T-cell (primary cell): ENCODE measurements at places on chromosomes 4 and X.

GRCh38 chr4:144480068-144480467 lies 165.9 kb upstream of the HHIP start:
- no peak for DNase-seq

GRCh38 chr4:28278676-28279075 lies 1418.0 kb downstream of the STIM2 start:
- DNase-seq = no peak

DNA sequence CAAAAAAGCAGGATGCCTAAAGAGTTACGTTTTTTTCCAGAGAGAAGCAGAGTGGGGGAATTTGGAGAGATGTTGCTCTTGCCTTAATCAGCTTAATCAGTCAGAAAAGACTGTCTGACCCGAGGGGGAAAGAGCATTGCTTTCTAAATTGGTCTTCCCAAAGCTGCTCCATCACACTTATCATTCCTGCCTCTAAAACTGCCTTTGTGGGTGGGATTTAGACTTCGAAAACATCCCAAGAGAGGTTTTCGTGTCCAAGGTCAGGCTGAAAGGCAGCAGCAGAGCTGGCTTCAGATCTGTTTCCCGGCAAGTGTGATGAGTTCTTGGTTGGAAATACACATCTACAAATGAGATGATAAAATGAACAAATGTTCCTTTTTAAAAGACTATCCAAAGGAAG lies 155.2 kb downstream of the SH2D1A start:
- no peak for DNase-seq

DNA sequence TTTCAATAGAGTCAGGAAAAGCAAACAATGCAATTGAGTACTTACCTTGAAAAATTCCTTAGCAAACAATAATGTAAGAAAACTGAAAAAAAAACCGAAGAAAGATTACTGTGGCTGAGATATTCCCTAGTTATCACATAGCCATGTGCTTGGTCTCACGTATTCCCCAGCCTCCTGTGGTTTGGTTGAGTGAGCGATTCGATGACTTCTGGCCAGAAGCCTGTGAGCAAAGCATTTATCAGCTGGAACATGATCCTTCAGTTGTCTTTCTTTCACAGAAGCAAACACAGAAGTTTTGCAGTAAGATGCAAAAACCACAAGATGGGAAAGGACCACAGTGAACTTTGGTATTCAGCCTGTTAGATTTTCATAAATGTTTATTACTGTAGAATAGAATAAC lies 1754.3 kb upstream of the AGA start:
- no peak for DNase-seq

DNA sequence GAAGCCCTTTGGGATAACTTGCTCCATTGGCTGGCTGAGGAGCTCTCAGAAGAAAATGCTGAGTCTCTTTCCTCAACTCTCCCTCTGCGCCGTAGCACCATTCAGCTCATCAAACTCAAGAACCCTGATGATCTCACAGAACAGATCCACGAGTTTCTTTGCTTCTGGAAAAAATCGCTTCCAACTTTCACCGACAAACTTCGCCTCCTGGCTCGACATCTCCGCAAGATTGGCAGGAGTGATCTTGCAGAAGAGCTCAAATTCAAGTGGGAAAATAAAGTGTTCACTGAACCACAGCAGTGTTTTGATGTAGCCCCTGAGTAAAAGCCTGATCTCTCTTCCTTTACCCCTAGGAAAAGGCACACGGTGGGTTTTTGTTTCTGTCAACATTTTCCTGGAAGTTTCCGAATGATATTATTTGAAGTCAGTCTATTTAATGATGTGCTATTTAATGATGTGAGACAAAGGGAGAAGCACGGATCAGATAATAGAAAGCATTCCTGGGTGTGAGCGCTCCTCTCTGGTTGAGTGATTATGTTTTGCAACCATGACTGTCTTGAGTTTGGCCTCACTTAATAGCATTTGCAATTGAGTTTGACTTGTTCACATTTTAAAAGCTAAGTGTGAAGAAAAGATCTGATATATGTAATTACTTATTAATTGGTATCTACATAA lies 62.2 kb downstream of the DTHD1 start:
- no peak for DNase-seq
